ENCODE measurements at places on chromosomes 16 and 17.

GRCh38 chr17:31538080-31538762 lies 146.7 kb downstream of the RAB11FIP4 start:
- DNase-seq = no peak

DNA sequence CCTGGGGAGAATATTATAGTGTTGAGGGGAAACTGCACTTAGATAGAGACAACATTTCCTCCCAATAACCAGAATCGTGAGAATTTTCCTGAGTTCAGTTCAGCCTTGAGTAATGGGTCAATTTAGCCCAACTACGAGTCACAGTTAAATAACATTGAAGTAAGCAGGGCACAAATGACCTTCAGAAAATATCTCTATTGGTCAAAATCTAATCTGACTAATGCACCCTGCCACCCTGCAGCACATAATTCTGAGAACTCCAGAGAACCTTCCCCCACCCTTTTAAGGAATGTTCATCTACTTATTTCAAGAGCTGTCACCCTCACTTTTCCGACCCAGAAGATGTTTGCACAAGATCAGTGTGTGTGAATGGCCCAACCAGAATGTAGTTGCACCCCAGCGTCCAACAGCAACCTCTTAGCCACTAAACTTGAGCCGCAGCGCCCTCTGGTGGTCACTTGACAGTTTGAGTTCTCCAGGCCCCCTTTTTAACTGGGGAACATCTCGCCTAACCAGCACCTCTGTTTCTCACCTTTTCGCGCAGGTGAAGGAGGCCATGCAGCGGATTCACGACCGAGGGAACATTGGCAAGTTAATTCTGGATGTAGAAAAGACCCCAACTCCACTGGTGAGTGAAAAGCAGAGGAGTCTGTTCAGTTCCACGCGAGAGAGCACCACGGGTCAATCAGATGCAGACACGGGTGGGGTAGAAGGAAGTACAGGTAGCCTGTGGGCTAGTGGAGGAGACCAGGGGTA lies 50.9 kb upstream of the CLEC3A start:
- DNase-seq = peak; percentile 59

DNA sequence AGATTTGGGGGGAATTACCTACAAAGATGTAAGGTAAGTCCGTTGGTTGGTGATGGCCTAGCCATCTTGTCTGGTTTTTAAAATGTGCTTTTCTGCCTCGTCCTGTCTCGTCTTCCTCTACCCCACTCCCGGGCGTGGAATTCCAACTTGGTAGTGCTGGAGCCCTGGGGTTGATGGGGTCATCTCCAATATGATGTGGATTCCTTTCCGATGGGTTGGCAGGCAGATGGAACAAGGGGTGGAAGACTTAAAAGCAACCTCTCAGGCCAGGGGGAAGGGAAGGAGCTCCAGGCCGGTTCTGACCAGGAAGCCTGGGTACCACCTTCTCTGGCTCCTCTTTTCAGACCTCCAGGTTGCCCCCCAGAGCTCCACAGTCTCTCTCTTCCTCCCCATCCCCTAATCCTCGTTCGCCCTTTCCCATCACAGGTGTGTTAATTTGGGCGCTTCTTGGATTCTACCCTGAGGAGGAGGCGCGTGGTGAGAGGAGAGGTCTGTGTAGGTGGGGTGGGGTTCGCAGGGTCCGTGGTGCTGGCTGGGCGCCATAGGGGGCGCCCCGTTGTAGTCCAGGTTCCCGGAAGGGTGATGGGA lies 5.1 kb upstream of the HOXB2 start:
- no peak for DNase-seq

DNA sequence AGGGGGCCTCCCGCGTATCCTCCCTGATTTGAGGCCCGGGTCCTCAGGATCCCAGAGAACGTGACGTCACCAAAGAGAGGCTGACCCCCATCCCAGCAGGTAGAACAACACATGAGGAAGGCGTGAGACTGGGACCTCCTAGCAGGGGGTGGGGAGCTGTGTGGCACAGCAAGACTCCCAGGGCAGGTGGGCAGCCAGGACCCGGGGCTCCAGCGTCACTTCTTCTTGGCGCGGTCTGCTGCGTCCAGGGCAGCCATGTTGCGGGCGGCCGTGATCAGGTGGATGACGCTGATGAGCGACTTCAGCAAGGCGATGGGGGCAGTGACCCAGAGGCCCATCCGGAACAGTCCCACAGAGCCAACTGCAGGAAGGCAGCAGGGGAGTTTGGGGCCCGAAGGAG lies 4.1 kb downstream of the CDIPT start:
- DNase-seq = no peak

DNA sequence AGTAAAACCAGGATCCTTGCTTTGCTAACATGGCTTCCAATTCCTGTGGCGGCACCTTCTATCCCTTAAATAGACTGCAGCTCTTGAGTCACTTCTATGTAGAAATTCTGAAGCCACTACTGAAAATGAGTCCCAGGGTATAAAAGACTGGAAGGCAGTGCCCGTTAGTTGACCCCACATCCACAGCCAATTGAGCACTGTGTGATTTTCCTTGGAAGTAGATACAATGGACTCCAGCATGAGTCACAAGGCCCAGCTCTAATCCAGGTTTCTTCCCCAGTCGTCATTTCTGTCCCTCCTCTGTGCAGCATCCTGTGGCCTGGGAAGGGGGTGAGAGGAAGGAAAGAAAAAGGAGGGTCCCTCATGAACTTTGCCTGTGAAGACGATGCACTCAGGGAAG lies 69.5 kb downstream of the HLF start:
- DNase-seq = peak; percentile 39
